Left cardiac atrium (tissue), 4 donors: ENCODE measurements at places on chromosomes 16 and 17. TPM values are rescaled to one million over a fixed set of nuclear protein-coding genes. Genes with fewer than 3 reads are reported as not detected.

Gene AP2B1
- total RNA-seq: 132 TPM

Gene TEKT3
- total RNA-seq: 0.80 TPM

Gene HID1
- 7.4 TPM for total RNA-seq

Gene LRRC36
- total RNA-seq: not detected

Gene CD300LG
- 14.5 TPM for total RNA-seq
